ENCODE measurements at places on chromosomes 3 and 15.

GRCh38 chr3:182818296-182818978, 25.1 kb downstream of the ATP11B start:
- no peak for DNase-seq

DNA sequence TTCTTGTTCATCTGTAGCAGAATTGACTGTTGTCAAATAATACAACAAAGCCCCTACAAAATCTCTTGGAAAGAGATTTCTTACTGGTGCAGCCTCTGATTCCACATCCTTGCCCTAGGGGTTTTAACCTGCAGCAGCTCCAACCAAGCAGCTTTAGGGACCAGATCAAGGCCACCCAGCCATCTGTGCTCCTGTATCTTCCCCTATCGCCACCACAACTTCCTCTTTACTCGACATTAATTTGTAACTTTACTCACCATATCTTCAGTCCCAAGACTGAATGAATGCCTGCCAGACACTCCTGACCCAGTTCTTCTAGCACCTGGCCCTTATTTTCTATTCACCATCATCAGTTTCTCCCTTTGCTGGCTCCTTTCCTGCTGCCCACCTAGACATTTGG, 156.6 kb upstream of the IL12A start:
- DNase-seq, result no peak

DNA sequence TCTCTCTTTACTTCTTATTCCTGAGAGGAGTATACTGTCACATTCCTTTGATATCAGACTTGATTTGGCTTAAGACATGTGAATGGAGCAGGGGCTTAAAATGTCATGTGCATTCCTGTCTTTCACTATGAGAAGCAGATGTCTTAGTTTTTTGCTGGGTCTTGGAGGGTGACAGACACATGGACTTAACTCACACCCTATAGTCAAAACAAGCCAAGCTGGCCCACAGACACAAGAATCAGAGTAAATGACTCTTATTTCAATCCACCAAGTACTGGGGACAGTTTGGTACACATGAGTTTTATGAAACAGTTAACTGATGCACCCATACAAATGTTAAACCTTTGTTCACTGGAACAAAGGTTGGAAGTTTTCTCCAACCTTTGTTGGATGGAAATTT, 1024.1 kb upstream of the CFAP20DC start:
- DNase-seq, result no peak

- DNase-seq, result no peak
These were observed 55.5 kb upstream of the SMAD3 start for GRCh38 chr15:67009576-67010569.

Data from stimulated activated CD4-positive, alpha-beta T cell treated with anti-CD3 and anti-CD28 coated beads, Interleukin-15, amount 100 ng/mL, for 24 hours (primary cell).